ENCODE measurements at places on chromosomes 4 and X.

- no peak for DNase-seq
Observed at GRCh38 chr4:24230955-24231354, 341.1 kb upstream of the PPARGC1A start.

DNA sequence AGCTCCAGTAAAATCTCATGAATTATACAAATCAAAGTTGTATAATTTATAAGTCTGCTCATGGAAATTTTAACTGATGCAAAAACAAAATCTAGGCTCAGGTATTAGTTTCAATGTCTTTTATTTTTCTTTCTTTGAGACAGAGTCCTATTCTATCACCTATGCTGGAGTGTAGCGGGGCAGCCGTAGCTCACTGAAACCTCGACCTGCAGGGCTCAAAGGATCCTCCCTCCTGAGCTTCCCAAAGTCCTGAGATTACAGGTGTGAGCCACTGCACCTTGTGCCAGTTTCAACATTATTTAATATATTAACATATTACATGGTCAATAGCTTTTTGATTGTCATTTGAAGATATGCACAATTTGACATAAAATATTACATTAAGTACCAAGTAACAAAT lies 678.7 kb downstream of the ARAP2 start:
- DNase-seq = no peak

DNA sequence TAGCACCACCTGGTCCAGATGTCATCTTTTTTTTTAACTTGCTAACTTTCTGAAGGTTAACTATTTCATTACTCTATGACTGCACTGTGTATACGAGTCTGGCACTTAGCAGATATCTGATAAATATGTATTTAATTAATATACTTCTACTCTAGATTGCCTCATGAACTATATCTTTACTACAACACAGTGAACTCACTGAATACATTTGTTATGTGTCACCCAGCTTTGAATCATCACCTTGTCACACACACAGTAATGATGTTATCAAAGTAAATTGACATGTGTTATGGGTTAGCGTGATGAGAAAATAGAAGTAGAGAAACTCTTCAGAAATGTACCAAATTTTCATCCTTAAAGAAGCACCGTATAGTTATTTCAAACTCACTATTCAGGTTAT lies 419.3 kb upstream of the ADGRL3 start:
- no peak for DNase-seq

- DNase-seq = no peak
Observed at GRCh38 chrX:19514791-19515614, at the start of gene MAP3K15. Gene MAP3K15 (minus strand): TSS chrX:19515508. CDS start chrX:19515261, 247 bp downstream.

GRCh38 chr4:73922766-73923630 lies 53.8 kb downstream of the CXCL1 start:
- DNase-seq = peak; percentile 3

- DNase-seq = no peak
Observed at GRCh38 chr4:25283948-25284347, 28.6 kb upstream of the ZCCHC4 start.

DNA sequence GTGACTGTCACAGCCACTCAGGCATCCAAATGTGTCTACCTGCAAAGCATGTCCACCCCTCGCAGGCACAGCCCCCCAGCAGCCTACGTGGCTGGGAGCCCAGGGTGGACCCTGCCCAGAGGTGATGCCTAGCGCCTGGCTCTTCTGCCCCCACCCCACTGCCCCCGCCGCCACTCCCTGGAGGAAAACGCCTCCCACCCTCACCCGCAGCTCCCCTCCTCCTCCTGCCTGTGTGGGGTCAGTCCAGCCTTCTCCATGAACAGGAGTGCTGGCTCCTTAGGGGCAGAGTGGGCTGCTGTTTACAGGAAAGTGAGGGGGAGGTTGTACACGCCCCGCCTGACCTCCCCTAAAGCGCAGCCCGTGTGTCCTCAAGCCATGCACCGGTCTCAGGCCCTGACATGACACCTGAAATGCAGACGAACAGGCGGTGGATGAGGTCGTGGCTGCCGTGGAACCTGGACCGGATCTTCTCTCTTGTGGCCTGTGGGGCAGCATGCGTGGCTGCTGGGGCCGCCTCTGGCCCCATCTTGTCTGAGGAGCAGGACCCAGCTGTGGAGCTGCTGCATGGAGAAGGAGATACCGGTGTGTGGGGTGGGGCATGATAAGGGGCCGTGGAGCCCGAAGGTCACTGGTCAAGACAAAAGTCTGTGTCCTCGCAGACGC lies 11.9 kb upstream of the MXD4 start:
- no peak for DNase-seq

DNA sequence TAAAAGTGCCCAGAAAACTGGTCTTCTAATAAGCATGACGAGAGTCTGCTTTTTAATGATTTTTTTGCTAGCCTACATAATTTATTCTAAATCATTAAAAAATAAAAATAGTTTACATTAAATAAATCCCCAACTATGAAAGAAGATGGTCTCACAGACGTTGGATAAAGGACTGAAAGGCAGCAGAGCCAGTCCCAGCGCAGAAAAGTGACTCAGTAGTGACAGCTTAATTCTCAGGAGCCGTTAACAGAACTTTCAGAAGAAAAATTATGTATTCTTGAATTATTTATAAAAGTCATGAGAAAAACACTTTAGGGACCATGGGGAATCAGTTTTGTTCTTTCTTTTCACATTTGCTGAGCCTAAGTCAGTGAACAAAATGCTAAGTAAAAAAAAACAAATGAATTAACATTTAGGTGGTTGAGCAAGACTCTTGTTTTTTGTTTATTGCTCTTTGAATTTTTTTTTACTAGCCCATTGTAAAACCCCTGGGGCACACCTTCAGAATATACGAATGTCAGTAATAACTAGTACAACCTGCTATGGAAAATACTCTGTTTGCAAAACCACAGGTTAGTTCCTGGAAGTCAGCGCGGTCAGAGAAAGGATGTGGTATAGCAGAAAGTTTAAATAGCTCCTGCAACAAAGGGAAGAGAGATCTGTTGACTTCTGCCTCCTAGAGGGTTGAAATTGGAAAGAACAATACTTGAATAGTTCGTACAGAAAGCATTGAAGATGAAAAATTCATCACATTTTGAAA lies 50.4 kb upstream of the CCDC160 start:
- DNase-seq = peak; percentile 1

DNA sequence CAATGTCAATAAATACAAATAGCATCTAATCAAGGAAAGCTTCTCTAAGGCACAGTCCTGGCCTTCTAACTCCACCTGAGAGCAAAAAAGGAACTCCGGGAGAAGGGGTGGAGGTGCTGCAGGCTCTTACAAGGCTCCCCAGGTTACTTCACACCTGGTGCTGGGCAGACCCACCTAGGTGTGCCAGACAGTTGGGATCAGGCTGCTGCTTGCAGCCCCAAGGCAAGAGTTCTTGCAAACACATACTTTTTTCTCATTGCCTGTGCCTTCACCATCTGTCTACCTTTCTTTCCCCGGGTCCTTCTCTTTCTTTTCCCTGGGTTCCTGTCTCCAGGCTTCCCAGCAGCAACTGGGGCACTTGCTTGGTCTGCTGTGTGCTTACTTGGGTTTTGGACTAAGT lies 81.4 kb upstream of the STIM2 start:
- DNase-seq = no peak

GRCh38 chr4:19969492-19969891 lies 282.2 kb upstream of the SLIT2 start:
- no peak for DNase-seq

DNA sequence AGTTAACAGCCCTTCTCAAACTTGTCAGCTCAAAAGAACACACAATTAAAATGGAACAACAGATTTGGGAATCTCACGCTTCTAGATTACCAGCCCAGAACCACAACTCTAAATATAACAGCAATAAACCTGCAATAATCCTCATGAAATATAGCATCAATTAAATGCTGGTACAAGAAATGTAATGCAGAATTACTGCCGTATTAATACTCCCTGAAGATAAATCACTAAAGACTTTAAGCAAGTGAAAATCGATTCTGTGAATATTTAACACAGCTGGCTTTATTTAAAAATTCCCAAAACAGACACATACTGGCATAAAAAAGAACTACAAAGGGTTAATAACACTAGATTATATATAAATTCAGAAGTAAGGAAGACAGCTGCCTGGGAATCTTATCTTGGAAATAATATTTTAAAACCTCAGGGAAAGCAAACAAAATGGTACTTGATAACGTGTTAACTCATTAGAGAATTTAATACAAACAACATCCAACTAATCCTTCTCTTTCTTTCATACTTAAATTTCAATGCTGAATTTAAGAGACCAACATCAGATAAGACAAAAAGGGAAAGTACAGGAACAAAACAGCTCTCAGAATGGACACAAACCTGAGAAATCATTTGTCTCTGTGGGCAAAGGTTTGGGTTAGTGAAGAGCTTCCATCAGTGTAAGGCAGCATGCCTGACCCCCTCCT lies 34.7 kb downstream of the APBB2 start:
- no peak for DNase-seq

DNA sequence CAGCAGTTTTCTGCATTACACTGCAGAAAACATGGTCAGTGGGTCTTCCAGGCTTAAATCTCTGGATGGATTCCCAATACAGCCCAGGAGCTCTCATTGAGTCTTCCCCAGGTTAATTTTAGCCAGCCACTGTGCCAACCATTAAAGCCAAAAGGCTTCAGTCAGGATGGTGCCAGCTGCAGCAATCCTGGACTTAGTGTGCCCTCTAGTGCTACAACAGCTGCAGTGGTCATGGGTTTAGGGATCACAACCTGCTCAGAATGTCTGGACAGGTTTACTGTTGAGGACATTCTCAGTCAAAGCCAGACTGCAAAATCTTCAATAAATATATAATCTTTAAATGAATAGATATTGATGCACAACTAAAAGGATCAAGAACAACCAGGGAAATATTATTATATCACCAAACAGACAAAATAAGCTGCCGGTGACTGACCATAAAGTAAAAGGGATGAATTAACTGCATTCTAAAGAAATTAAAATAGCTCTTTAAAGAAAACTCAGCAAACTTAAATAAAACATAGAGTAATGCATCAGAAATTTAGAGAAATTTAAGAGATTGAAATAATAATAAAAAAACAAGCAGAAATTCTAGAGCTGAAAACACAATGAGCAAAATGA lies 639.9 kb downstream of the SPOCK3 start:
- DNase-seq = peak; percentile 55

- DNase-seq = peak; percentile 46
Observed at GRCh38 chrX:8731559-8732395, at the start of gene ANOS1. Gene ANOS1 (minus strand): TSS chrX:8732137. CDS start chrX:8732036, 101 bp downstream.

- DNase-seq = no peak
Observed at GRCh38 chr4:85495621-85496020, 20.7 kb downstream of the ARHGAP24 start.

- no peak for DNase-seq
Observed at GRCh38 chr4:89860971-89861370, 24.0 kb upstream of the SNCA start.

GRCh38 chr4:181193131-181193930 lies 1049.9 kb upstream of the TENM3 start:
- no peak for DNase-seq

DNA sequence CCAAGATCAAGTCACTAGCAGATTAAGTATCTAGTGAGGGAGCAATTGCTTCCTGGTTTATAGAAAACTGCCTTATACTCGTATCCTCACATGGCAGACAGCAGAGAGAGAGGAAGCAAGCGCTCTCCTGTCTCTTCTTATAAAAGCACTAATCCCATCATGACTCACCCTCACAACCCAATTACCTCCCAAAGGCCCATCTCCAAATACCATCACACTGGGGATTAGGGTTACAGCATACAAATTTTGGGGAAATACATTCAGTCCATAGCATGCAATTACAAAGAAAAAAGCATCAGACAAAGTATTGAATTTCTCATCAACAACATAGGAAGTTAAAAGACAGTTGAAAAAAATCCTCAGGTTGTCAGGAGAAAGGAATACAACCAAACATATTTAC lies 292.6 kb downstream of the IQCM start:
- no peak for DNase-seq

- no peak for DNase-seq
Observed at GRCh38 chr4:79225360-79225759, 100.5 kb downstream of the NAA11 start.

DNA sequence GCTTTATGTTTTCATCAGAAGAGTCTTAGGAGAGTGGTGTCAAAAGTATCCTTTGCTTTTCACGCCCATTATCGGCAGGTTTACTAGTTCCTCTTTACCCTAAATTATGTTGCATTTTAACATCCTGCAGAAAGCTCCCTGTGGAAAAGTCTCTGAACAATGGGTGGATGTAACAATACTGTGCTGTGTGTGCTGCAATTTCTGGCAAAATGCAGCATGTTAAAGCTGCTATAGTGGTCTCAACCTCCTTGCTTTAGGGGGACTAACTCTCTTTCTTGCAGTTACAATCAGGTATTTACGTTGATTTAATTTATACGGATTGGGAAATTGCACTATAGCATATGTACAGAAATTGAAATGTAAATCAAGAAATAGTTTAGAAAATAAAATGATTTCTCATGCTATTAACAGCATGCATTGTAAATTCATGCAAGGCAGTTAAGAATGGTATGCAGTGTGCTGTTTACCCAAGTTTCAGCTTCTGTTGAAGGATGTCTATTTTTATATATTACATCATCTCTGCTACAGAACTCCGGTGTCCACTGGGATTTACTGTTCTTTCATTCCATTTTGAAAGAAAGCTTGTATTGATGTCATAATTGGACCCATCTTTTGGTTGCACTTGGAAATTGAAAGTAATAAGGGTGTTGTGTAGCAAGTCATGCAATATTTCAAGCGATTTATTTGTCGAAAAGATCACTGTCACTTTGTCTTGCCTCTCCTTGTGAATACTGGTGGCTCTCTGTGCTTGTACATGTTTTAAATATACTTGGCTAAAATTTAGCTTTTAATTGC lies 145.7 kb downstream of the RAPGEF2 start:
- peak; percentile 94 for DNase-seq

- no peak for DNase-seq
Observed at GRCh38 chrX:133394765-133395164, 20.5 kb downstream of the GPC4 start.

GRCh38 chrX:50716706-50717105 lies 97.3 kb downstream of the SHROOM4 start:
- DNase-seq = no peak

DNA sequence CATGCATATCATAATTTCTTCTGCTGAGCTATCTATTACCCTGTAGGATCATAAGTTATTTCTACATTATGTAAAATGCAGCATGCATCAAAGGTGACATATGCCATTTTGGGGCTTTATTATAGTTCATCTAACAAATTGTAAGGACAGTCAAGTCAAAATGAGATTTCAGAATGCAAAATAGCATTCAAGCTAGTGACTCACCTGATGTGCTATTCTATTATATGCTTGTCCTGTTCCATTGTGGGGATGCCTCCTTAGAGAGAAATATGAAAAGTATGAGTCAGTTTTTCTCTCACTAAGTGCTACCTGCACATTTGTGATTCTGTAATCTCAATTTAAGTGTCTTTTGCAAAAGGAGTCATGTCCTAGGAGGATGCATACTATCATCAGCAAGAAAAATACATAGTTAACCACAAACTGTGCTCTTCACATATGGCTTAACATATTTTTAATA lies 647.0 kb upstream of the PCDH10 start:
- DNase-seq = no peak

- DNase-seq = no peak
Observed at GRCh38 chr4:18570370-18570769, 548.8 kb upstream of the LCORL start.

Measured in pons (tissue), 1 donor.